AG10803 (cell line): ENCODE measurements at places on chromosomes 3 and 15.

DNA sequence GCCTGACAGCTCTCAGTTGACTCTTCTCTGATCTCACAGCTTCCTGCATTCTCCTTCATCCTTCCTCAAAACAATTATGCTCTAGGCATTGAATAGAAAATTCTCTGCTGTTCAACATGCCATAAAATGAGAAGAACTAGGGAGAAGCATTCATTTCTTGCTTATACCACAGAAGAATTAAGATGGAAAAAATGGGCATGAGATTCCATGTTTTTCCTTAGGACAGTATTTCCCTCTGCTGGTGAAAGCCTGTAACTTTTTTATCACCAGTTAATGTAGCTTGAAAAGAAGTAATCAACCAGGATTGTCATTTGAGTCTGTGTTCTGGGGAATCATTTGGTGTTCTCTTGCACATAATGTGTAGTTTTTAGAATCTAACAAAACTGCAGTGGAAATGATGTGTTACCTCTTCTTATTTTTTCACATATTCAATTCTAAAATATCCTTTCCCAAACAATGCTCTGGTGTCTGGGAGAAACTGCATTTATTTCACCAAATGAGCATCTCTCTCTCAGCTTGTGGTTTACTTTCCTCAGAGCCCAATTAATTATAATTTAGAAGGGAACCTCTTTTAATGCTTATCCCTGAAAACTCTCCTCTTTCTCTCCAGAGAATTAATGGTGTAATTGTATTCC is 92.8 kb upstream of the DCBLD2 start:
- DNase-seq: peak; percentile 70

- DNase-seq: no peak
Measured at GRCh38 chr3:158572766-158573060, 1.7 kb downstream of the MLF1 start.

- DNase-seq: no peak
Measured at GRCh38 chr3:53069422-53070068, 23.7 kb upstream of the SFMBT1 start.

DNA sequence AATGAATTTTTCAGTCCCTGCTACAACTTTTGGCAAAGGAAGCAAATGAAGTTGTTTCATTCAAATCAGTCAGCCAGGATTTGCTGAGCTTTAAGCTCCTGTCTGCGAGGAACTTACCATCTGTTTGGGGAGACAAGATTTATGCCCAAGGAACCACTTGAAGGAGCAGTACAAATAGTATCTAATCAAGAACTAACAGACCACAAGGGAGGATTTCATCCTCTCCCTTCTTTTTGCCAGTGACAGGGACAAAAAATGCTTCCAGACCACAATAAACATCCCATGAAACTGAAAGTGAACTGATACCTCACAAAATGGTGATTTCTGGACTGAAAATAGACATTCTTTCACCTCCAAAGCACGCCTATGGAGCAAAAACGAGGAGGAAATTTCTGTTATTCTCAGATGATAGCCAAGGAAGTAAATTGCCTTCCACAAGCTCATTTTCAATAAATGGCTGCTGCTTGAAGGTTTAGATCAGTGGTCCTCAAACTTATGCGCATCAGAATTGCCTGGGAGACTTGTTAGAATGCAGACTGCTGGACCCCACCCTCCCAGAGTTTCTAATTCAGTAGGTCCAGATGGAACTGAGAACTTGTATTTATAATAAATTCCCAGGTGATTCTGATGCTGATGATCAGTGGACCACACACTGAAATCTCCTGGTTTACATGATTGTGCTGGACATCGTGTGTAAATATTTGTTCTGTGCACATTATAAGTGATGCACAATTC is 202.4 kb upstream of the GADL1 start:
- peak; percentile 45 for DNase-seq

DNA sequence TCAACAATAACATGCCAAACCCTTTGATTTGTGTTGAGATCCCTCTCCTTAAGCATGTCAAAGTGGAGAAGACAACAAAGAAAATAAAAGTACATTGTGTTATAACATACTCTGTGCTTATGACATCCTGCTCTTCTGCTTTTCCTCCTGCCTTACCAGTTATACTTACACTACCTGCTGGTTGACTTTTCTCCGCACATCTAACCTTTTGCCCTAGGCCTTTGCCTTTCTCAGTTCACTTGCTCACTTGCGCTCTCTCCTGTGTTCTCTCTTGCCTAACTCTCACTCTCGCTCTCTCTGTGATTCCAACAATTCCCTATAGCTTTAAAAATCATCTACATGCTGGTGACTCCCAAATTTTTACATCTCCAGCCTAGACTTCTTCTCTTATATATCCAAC is 5.7 kb downstream of the DNAH12 start:
- no peak for DNase-seq

GRCh38 chr3:140205598-140205997 is 270.6 kb downstream of the CLSTN2 start:
- no peak for DNase-seq

- no peak for DNase-seq
Measured at GRCh38 chr15:39644136-39644535, 63.3 kb downstream of the THBS1 start.

GRCh38 chr15:63380808-63381282 is 801 bp downstream of the CA12 start:
- DNase-seq: no peak

DNA sequence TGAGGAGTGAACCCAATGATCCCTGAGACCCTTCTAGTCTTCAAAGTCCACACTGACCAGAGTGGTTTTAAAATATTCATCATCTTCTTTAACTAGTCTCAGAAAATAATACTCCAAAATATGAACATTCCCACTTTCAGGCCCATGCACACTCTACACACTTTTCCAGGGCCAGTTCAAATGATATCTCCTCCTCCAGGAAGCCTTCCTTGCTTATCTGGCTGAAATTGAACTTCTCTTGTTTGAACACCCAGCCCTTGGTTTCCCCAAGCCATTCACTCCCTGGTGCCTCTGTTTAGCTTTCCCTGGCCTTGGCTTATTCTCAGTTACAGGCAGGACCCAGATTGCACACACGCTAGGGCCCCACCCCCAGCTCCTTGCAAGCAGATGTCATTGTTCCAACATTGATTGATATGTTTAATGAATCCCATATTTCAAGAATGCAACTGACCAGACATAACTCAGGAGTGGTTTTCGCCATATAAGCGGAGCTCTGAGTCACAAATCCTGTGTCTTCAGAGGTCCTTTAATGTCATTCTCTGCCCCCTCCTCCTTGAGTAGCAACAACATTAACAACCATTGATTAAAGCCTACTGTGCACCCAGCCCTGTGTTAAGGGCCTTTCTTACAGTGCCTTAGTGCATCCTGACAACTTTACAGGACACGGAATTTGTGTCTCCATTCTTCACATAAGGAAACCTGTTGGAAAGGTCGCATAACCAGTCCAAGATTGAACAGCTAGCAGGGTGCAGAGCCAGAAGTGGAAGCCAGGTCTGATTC is 2.1 kb downstream of the ITGA11 start:
- peak; percentile 86 for DNase-seq

- DNase-seq: peak; percentile 79
Measured at GRCh38 chr3:125236331-125236903, 23.9 kb upstream of the SLC12A8 start.

DNA sequence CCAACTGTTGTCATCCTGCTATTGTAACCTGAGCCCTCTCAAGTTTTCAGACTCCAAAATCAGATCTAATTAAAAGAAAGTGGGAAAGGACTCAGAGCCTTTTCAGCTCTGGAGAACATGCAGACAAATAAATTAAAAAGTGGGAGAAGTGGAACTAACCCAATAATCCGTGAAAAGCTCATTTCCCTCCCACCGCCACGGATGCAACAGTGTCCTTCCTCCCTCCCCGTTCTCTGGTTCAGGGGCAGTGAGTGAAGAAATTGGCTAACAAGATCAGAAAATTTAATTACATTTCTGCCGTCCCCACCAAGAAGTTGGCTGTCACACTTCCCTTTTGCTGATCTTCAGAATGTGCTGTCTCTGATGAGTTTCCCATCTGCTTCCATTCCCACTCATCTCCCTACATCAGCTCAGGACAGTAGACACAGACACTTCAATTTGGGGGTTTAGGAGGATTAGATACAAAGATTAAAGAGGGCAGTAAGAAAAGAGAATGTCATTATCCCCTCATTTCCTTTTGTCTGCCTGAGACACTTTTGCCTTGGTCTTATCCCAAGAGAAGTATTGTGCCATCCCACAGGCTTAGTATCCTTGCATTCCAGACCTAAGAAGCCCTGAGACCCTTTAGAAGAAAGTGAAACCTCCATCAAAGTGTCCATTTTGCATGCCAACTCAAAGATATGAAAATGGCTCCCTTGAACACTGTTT is 335.7 kb upstream of the PPP2R3A start:
- DNase-seq: no peak

DNA sequence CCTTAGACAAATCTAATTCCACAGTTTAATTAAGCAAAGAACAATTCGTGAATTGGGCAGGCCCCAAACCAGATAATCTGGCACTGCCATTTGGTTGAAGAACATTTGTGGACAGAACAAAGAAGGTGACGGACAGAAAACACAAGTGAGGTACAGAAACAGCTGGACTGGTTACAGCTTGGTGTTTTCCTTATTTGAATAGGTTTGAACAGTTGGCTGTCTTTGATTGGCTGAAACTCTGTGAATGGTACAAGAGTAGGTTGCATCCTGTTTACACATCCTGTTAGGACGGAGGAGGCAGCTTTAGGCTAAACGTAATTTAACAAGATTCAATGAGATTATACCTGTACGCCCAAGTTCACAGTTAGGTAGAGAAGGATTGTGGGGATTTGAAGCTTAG is 114.4 kb downstream of the LPP start:
- DNase-seq: no peak

GRCh38 chr15:92149465-92149864 is 244.2 kb upstream of the ST8SIA2 start:
- peak; percentile 47 for DNase-seq

DNA sequence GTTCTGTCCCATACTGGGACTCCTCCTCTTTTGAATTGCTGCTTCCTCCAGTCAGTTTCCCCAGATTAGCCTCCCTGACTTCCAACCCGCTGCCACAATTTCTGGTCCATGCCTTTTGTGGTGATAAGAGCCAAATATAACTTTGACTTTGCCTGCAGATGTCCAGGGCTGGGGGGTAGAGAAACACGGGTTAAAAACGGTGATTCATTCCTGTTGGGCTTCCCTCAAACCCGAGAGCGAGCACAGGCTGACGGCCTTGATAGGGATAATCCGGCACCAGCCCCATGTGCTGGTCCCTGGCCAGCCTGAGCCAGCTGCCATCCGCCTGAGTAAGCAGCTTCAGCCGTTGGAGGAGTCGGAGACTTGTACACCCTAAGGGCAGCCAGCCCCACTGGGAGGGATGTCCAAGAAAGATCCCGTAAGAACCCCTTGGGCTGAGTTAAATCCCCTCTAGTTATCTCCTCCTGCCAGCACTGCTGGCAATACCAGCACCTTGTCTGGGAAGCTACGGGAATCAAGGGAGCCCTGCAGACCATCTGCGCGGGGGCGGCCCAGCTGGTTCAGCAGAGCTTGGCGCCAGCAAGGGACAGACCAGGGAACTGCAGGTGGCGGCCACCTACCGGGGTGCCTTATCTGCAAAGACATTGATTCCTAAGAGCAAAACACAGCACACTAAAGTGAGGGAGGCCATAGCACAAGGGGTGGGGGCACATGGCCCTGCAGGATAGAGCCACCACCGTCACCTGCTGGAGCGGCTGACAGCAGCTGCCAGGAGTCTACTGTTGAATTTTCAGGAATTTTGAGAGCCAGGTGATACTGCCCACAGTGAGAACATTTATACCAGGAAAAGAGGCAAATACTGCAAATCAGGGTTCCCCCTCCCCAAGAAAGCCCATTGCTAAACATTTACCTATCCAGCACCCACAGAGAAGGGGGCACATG is 18.1 kb downstream of the CSPG4 start:
- peak; percentile 97 for DNase-seq

DNA sequence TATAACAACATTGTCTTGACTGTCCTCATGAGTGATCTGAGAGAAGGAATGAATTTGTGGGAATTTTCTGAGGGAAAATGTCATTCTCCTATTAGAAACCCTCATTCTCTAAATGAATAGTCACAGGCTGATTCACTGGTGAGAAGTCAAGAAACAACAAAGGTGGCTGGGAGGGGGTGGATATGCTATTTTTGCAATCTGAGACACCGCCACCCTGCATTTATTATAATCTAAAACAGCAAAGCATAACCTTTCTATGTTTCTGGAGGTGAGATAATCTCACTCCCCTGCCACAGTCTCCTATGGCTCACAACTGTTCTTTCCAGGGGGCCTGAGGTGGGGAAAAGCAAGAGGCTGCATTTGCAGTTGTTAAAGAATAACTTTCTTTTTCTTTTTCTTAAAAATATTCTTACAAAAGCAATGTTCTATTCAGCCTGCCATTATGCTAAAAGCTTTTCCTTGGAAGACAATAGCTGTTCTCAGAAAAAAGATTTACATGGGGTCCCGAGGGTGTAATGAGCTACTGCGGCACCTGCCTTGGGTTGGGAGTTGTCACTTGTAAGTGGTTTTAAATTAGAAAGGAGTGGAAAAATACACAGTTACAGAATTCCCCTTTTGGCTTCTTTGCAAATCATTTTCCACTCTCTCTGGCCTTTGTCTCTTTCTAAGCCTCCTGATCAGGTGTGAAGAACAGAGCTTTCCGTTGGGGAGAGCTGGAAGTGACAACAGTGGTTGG is 220.9 kb downstream of the AGBL1 start:
- DNase-seq: no peak

DNA sequence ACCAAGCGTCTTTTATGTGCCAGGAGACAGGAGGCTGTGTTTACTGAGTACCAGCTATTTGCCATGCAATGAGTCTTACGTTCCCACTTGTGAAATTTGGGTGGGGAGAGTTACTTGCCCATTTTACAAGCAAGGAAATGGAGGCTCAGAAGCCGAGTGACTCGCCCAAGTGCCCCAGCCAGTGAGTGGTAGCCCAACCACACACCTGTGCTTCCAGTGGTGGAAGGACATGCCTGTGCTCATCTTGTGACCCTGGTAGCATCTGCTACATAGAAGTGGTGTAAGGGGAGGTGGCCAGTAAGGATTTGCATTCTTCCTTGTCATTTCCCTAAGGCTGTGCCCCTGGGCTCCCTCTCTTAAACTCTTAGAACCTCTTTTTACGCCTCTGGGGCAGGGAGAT is 49.3 kb downstream of the FBLN2 start:
- DNase-seq: no peak

GRCh38 chr3:122920986-122921385 is 106.6 kb downstream of the SEMA5B start:
- DNase-seq: no peak

GRCh38 chr3:46845397-46845859 is 17.8 kb downstream of the MYL3 start:
- peak; percentile 92 for DNase-seq

GRCh38 chr15:73844356-73844755 is 29.0 kb upstream of the TBC1D21 start:
- peak; percentile 15 for DNase-seq

DNA sequence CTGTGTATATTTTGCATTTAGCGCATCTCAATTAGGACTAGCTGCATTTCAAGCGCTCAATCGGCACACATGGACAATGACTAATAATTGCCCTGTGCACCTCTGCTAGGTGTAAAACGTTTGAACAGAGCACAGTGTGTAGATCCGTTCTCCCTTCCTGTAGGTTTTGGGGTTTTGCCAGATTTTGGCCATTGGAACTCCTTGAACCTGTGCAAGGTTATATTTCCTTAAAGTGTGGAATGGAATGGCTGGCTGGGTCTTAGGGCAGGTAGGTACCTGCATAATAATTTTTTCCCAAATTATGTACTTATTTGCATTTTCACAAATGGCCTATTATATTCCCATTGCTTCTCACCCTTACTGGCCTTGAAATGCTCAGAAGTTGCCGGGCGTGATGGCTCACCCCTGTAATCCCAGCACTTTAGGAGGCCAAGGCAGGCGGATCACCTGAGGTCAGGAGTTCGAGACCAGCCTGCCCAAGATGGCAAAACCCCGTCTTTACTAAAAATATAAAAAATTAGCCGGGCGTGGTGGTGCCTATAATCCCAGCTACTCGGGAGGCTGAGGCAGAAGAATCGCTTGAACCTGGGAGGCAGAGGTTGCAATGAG is 777 bp downstream of the RNU5B-1 start:
- no peak for DNase-seq
